A549 treated with GW870086 at 1 μM for 4 hours (cell line): ENCODE measurements at places on chromosomes 1 and 21. TPM values are rescaled to one million over a fixed set of nuclear protein-coding genes. Genes with fewer than 3 reads are reported as not detected.

NR1I3 gene
- 0.26 TPM in 1 of 5 replicates, not detected in the others for total RNA-seq

NBPF4 gene
- total RNA-seq: 0.05 to 0.14 TPM (median 0.14 TPM) in 3 of 5 replicates, not detected in the others

S100A14 gene
- total RNA-seq: 0.29 to 0.82 TPM (median 0.52 TPM) in 5 replicates

DCST1 gene
- total RNA-seq: not detected in 5 replicates

GJA8 gene
- not detected in 5 replicates for total RNA-seq

LYPD8 gene
- total RNA-seq: 0.10 to 0.12 TPM (median 0.12 TPM) in 4 of 5 replicates, not detected in the other
